ENCODE measurements at places on chromosomes 13 and 19.
A peak's percentile ranks its signal among the peaks of the same experiment; 100 is the strongest.

GRCh38 chr19:29105629-29106292, 107.2 kb downstream of the UQCRFS1 start:
- no peak for DNase-seq

DNA sequence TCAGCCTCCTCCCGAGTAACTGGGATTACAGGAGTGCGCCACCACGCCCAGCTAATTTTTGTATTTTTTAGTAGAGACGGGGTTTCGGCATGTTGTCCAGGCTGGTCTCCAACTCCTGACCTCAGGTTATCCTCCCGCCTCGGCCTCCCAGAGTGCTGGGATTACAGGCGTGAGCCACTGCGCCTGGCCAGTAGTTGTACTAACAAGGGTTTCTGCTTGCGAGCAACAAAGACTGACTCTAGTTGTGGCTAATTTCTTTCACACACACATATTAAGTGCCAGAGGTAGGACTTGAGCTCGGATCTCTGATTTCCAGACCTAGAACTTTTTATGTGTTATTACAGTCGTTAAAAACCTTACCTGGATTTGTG, 635 bp upstream of the PCCA start:
- DNase-seq = no peak

DNA sequence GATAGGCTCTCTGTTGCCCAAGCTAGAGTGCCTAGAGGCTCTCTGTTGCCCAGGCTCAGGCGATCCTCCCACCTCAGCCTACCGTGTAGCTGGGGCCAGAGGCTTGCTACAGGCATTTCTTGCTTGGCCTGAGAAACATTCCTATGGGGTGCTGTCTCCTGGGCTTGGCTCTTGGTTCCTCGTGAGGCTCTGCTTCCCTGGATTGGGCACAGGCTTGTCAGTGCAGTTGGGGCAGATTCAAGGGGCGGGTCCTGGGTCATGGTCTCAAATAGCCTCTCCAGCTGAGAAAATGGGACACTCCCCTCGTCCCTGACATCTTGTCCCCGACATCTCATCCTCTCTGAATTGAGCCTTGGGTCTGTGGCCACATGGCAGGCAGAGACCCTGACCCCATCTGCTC, 4.9 kb downstream of the TSSK6 start:
- DNase-seq = no peak

DNA sequence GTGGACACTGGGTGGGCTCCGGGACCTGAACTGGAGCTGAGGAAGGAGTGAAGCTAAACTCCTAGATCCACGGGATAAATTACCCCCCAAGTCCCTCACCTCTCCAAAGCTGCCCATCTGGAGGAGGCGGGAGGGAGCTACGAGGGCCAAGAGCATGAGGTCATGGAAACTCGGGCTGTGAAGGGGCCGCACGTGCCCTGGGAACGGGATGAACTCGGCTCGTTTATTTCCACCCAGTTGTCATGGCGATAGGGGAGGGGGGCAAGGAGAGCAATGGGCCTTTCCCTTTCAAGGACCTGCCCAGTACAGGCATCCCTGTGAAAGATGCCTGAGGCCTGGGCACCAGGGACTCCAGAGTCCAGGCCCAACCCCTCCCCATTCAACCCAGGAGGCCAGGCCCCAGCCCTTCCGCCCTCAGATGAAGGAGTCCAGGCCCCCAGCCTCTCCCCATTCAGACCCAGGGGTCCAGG, 3.8 kb downstream of the PPP1R12C start:
- no peak for DNase-seq

- DNase-seq = peak; percentile 30
Observed at GRCh38 chr13:45179428-45179827, 21.4 kb downstream of the KCTD4 start.

- no peak for DNase-seq
Observed at GRCh38 chr13:99439850-99440604, 61.2 kb upstream of the TM9SF2 start.

GRCh38 chr13:87678372-87678752, 7.2 kb downstream of the SLITRK5 start:
- no peak for DNase-seq

DNA sequence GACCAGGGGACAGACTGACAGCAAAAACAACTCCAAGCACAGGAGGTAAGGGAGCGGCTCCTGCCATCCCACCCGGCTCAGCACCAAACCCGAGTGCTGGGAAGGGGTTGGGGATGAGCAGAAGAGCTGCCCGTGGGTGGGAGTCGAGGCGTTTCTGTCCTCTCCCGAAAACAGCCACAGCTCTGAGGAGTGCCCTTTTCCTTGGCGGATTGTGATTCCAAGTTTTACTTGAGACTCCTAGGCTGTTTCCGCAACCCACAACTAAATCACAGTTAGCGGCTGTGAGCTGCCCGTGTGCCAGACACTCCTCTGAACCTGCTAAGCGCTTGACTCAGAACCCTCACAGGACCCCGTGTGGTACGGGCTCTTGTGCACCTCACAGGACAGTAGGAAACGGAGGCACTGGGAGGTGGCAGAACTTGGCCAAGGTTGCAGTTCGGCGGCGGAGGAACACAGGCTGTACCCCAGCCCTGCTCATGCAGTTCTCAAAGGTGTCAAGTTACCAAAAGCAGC, 21.4 kb downstream of the CFAP97D2 start:
- no peak for DNase-seq

- DNase-seq = no peak
Observed at GRCh38 chr13:76449716-76450115, 436.5 kb downstream of the KCTD12 start.

DNA sequence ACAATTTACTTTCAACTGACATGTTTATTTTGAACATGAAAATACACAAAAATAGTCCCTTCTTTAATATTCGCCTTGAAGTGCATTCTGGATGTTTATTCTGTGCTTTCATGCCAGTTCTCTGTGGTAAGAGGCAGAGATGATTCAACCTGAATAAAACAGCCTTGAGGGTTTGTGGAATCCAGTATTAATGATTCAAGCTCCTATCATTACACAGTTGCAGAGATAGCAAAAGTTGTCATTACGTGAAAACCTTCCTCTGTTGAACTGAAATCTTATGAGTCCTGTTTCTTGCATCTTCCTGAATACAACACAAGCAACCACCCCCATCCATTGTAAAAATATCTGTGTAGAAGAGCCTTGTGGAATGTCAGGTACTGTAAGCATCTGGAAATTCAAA, 142.3 kb upstream of the HTR2A start:
- DNase-seq = peak; percentile 61

DNA sequence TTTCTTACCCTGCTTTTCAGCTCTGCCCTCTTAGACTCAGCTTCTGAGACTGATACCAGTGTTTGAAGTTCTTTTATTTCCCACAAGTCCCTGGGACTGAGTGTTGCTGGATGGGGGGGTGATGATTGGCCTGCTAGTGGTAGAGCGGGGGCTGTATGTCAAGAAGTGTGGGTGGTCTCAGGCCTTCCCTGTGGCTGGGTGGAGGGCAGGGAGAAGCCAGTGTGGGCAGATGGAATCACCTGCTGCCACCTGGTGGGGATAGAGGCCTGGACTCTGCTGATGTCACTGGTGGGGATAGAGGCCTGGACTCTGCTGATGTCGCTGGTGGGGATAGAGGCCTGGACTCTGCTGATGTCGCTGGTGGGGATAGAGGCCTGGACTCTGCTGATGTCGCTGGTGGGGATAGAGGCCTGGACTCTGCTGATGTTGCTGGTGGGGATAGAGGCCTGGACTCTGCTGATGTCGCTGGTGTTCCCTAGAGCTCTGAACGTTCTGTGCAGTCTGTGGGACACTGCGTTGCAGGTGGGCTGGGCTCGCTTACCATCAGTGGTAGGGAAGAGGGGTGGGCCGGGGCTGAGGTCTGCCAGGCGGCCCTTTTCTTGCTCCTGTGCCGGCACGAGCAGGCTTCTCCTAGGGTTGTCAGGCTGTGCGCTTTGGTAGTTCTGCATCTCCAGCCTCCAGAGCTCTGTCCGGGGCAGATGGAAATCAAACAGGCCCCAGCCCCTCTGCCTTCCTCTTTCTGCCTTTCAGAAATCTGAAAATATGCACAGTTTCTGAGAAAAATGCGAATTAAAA, 101.3 kb downstream of the ARHGEF7 start:
- DNase-seq = no peak

- no peak for DNase-seq
Observed at GRCh38 chr13:92827503-92827902, 399.1 kb upstream of the GPC6 start.

GRCh38 chr13:103540382-103540765, 474.2 kb upstream of the SLC10A2 start:
- no peak for DNase-seq

DNA sequence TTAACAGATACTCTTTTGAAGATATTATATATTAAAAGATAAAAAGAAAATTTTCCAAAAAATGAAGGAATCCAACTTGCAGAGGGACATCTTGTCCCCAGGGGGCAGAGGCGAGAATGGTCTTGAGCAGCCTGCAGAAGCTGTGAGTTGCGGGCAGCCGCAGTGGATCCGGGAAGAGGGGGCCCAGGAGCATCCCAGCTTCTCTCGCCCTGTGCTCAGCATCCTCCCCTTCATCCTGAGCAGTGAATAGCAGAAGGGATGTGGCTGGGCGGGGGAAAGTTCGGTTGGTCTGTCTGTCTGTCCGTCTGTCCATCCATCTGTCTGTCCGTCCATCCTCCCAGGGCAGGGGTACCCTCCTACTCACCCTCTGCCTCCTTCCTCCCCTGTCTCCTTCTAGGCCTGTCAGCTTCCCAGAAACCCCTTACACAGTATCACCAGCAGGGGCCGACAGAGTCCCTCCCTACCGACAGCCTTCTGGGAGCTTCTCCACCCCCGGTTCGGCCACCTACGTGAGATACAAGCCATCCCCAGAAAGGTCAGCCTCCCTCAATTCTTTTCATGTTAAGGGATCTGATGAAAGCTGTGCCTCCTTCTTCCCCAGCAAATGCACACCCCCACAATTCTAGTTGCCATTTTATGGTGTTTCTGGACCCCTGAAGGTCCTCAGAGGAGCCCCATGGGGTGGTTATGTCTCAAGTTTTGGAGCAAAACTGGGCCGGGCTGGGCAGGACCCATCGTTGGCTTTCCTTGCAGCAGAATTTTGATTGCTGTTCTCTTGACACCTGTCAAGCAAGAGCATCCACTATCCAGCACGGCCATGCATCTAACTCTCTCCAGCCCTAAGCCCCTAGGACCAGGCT, 81.6 kb downstream of the DPF1 start:
- peak; percentile 11 for DNase-seq

GRCh38 chr13:46627462-46627861, 74.5 kb downstream of the LRCH1 start:
- DNase-seq = no peak

GRCh38 chr19:45156011-45156630, 4.7 kb downstream of the NKPD1 start:
- DNase-seq = no peak

DNA sequence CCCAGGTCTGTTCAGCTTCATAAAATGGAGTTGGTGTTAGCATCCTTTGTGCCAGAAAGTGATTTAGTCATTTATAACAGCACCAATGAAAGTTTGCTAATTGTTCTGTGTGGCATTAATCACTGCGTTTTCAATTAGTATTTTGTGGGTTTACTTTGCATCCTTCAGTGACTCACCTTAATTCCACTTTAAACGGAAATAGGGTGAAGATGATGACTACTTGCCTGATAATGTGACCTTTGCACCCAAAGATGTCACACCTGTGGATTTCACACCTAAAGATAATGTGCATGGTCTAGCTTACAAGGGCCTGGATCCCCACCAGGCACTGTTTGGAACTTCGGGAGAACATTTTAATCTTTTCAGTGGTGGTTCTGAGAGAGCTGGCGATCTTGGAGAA, 15.0 kb downstream of the GPATCH1 start:
- no peak for DNase-seq
